ENCODE measurements at places on chromosomes 6 and 20. TPM values are rescaled to one million over a fixed set of nuclear protein-coding genes. Genes with fewer than 3 reads are reported as not detected.

Gene WFDC10B
- not detected for total RNA-seq

Gene TRIM31
- total RNA-seq: 0.17 TPM

Gene WFDC2
- 0.83 TPM for total RNA-seq

Gene SMPD2
- total RNA-seq: 9.7 TPM

Gene PBOV1
- total RNA-seq: not detected

Gene KIF16B
- 5.6 TPM for total RNA-seq

Gene LY6G6F
- not detected for total RNA-seq

Gene NDUFAF5
- 27.4 TPM for total RNA-seq

Gene CTCFL
- not detected for total RNA-seq

Gene PROKR2
- not detected for total RNA-seq

Gene IPCEF1
- total RNA-seq: 25.2 TPM

Gene OPN5
- not detected for total RNA-seq

Gene RHAG
- total RNA-seq: not detected

Gene MCCD1
- total RNA-seq: not detected

Gene SLC17A4
- not detected for total RNA-seq

Gene EBF4
- 3.2 TPM for total RNA-seq

Gene STMN3
- total RNA-seq: 6.7 TPM

Gene EDN3
- not detected for total RNA-seq

Gene CTSA
- 28.7 TPM for total RNA-seq

Gene DSP
- total RNA-seq: 0.22 TPM

Gene BTNL2
- not detected for total RNA-seq

Gene MATN4
- total RNA-seq: 1.0 TPM

Gene ZBTB9
- 5.0 TPM for total RNA-seq

Gene RFX6
- total RNA-seq: not detected

Gene SIRPB1
- 1.4 TPM for total RNA-seq

Gene FAXC
- total RNA-seq: not detected

Gene TSPO2
- total RNA-seq: not detected

Gene ADA
- 54.6 TPM for total RNA-seq

Gene ALDH5A1
- 16.8 TPM for total RNA-seq

Gene PABPC1L
- 71.0 TPM for total RNA-seq

Gene LTA
- 173 TPM for total RNA-seq

Gene HSPA12B
- total RNA-seq: not detected

Gene PSORS1C2
- total RNA-seq: not detected

Gene GLP1R
- total RNA-seq: 0.07 TPM

Gene ENPP1
- 0.19 TPM for total RNA-seq

Gene PRPH2
- not detected for total RNA-seq

Gene AIF1
- 120 TPM for total RNA-seq

Gene PRDM1
- 4.0 TPM for total RNA-seq

Gene SYCP2L
- not detected for total RNA-seq

Gene ZNF337
- 12.6 TPM for total RNA-seq

Gene KIAA1755
- total RNA-seq: not detected

Gene FHL5
- total RNA-seq: not detected

Gene BPI
- not detected for total RNA-seq

Gene CST1
- total RNA-seq: not detected

Gene TTBK1
- total RNA-seq: 0.02 TPM

Gene YTHDF1
- total RNA-seq: 27.6 TPM

Gene ABHD16B
- total RNA-seq: not detected

Gene TCF21
- not detected for total RNA-seq

Gene SIGLEC1
- total RNA-seq: 0.02 TPM

Gene ELOVL4
- 0.33 TPM for total RNA-seq

Gene TBXT
- total RNA-seq: not detected

Gene RAD21L1
- not detected for total RNA-seq

Gene MEI4
- total RNA-seq: not detected

Gene SIRPD
- total RNA-seq: not detected

Gene SLC22A7
- total RNA-seq: not detected

Gene NKX2-4
- total RNA-seq: not detected

Gene LIME1
- 3.1 TPM for total RNA-seq

Gene SLC4A11
- 0.72 TPM for total RNA-seq

Gene RNF8
- total RNA-seq: 18.6 TPM
